ENCODE measurements at places on chromosomes 3 and 15.

DNA sequence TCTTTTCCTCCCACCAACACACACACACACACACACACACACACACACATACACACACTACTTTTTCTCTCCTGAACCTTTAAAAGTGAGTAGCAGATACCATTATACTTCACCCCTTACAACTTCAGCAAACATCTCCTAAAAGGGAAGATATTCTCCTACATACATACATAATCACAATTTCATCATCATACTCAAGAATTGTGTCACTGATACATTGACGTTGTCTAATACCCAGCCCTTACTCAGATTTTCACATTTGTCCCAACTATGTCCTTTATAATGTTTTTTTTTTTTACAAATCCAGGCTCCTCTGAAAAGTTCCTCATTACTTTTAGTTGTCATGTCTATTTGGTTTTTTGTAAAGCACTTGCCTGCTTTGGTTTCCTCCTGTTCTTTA lies 18.5 kb downstream of the ABHD6 start:
- DNase-seq = no peak

GRCh38 chr15:72271895-72272212 lies 500 bp downstream of the PARP6 start:
- DNase-seq = no peak

DNA sequence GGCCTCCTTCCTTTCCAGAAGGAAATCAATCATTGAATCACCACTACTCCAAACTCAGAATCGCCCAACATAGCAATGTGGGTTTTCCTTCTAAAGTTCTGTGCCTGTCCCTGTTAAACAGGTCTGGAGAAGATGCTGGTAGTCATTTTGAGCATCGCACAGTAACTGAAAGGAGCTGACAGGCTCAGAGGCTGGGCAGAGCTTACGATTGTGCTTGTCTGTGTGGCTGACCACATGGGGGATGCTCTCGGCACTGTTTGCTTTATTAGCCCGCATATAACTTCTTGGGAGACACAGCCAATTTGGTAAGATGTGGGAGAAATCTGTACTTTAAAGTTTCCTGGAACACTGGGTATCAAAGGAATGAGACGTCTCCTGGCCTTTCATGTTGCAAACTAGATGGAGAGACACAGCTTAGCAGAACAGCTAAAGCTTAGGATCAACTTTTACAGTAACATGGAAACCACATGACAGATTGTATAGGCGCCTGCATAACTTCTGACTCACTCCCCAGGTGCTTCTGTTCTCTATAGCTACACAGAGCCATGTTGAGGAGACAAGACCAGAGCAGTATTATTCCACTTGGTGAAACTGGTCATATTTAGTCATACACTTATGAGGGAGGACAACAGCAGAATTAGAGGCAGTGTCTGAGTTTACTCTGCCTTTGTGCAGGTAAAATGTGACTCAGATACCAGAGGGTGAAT lies 374.1 kb downstream of the RORA start:
- DNase-seq = no peak

GRCh38 chr3:44862226-44862637 lies 520 bp downstream of the TMEM42 start:
- DNase-seq = no peak

DNA sequence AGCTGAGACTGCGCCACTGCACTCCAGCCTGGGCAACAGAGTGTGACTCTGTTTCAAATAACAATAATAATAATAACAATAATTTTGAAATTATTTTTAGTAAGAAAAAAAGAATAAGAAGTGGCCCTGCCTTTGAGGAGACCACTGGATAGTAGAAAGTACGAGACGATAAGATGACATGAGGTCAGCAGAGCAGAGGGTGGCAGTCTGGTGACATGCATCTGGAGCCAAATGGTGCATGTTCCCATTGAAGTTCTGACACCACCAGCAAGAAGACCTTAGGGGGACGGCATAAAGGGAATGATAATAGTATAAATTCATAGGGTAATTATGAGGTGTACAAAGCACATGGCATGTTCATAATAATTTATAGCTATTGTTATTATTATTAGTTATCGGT lies 542.2 kb upstream of the TBL1XR1 start:
- no peak for DNase-seq

DNA sequence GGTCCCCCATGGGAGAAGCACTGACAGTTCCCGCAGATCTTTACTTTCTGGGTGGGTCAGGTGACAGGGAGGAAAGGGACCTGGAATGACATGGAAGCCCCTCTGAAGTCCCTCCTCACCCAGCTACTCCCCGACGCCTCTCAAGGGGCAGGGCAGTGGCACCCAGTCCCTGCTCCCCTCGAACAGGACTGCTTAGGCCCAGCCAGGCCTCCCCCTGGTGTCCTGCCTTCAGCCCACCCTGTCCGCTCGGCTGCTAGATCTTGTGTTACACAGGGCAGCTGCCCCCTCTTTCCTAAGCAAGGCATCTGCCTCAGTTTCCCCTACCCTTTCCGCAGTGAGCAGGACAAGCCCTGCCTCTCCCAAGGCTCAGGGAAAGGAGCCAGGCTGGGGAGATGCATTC lies 226.5 kb downstream of the XXYLT1 start:
- no peak for DNase-seq

- DNase-seq = no peak
Observed at GRCh38 chr3:149393345-149394160, 16.1 kb upstream of the TM4SF1 start.

DNA sequence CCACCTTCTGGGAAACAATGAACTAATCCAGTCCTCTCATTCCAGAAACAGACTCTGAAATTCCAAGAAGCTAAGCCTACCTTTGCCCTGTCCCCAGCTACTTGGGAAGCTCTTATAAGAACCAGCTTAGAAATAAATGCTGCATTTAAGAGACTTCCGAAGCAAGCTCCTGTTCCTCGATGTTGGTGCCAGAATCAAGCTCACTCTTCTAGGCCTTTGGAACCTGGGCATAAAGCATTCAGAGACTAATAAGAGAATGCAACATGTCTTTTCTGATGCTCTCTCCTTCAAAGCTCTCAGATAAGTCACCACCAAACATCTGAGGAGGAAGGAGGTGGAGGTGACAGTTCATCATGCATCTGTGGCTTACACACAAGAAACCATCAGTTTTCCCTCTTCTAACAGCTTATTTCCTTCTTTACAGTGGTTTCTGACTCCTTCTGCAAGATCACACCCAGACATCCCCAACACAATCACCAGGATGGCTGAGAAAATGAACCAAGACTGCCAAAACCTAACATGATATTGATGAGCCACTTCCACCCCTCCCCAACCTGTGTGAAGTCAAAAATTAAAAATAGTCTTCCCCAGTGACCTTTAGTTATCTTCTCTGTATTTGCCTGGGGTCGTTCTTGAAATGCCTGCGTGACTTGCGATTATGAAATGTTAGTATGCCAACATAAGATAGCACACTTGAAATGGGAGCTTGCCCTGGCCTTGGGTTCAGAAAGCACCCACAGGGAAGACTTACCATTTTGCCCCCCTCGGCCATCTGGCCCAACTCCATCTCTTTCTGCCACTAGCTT lies 11.5 kb downstream of the ARHGEF3 start:
- no peak for DNase-seq

All from activated effector memory CD4-positive, alpha-beta T cell treated with Interleukin-2 at 50 U/mL for 16 hours (primary cell).